ENCODE measurements at places on chromosomes 12 and 14.

DNA sequence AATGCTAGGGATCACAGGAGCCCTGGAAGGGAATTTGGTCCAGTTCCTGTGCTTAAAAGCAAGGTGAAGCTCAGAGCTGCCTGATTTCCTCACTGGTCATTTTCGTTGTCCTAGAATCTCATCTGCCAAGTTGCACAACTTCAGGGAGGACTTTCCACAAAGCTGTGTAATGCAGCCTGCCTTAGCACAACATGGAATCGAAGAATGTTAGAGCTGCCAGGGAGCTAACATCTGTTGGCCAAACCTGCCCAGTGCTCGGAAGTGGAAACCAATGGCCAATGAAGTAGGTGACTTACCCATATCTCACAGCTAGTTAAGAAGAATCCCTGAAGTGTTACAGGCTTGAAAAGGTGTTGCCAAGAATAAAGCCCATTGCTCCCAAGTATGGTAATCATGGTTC is 79.9 kb upstream of the SSTR1 start:
- no peak for DNase-seq

GRCh38 chr12:124967016-124967739 is 21.8 kb downstream of the DHX37 start:
- DNase-seq = no peak

DNA sequence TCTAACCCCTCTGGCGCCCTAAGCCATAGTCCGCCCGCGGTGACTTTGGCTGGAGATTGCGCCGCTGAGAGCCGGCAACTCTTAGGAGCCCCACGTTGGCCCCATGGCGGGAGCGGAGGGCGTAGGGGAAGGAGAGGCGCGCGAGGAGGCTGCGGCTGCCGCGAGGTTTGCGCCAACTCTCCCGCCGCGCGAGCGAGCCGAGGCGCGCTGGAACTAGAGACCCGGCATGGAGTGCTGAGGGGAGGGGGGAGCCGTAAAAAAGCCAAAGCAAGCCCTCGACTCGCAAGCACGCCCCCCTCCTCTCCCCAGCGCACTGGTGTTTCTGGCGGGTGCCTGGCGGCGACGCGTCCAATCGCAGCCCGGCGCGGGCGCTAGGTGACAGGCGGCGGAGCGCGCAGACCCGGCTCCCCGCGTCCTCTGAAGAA is at the start of gene SYT10:
Gene SYT10 (minus strand): TSS at position 233 of the 425 bp plus-strand sequence. CDS start 297 bp downstream, outside the sequence.
- DNase-seq = no peak

GRCh38 chr12:45259675-45260074 is 43.8 kb downstream of the ANO6 start:
- no peak for DNase-seq

DNA sequence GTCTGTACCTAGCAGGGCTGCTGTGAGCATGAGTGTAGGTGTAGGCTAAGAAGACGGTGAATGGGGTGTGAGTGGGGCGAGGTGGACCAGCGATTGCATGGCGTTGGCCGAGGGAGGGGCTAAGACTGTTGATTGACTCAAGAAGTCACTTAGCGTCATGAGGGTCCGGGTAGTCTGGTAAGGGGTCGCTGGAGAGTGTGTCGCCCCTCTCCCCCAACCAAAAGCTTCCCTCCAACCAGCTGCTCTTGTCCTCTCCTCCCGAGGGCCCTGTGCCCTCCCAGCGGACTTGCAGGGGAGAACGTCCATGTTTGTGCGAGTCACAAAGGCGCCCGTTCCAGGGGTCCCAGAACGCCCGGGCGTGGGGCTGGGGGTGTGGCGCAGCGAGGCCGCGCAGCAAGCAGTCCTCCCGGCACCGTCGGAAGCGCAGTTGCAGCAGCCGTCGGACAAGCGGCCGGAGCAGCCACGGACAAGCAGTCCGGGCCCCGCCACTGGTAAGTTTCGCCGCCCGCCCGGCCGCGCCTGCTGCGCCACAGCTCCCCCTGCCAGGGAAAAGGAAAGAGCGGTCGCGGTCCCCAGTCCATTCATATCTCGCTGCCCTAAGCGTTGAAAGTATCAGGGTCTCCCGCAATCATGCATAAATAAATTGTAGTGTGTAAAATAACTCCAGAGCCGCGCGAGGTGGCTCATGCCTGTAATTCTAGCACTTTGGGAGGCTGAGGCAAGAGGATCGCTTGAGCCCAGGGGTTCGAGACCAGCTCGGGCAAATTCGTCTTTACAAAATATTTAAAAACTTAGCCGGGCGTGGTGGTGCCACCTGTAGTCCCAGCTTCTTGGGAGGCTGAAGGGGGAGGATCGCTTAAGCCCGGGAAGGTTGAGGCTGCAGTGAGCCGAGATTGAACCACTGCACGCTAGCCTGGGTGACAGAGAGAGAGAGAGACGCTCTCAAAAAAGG is at the start of gene CCDC63:
Gene CCDC63 (plus strand): TSS at position 373 of the 952 bp plus-strand sequence. CDS start 5,968 bp downstream, outside the sequence.
- DNase-seq = no peak

Data from GM12864 (cell line).